Activated CD8-positive, alpha-beta memory T cell treated with anti-CD3 and anti-CD28 coated beads, Interleukin-2, amount 10 ng/mL, durations not matched to agents 7 days and 5 days (primary cell): ENCODE measurements at places on chromosomes 2 and 18. TPM values are rescaled to one million over a fixed set of nuclear protein-coding genes. Genes with fewer than 3 reads are reported as not detected.

- no peak for DNase-seq
- no peaks in the 10 kb centered on the region for H3K27me3 ChIP-seq
- no peak overlapping the region for H3K27ac ChIP-seq
- no peak overlapping the region for H3K4me3 ChIP-seq
Measured at GRCh38 chr2:19185086-19185485, 173.3 kb downstream of the OSR1 start.

DNA sequence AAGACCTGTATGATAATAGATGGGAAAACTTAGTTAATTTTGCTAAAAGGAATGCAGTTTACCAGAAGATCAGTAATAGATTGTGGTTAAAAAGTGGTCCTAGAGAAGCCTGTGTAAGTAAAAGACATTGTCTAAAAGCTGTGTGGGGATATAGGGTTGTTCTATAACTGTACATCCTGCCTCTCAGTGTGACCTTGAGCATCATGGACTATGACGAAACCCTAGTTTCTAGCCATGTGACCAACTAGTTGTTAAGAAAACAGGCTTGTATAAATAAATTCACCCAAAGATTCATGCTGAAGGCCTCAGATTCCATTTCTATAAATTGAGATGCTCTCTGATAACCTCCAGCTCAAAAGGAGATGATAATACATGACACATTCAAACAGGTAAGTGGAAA is 160.7 kb downstream of the IKZF2 start:
- no peak overlapping the region for H3K4me3 ChIP-seq
- H3K27me3 ChIP-seq = no peaks in the 10 kb centered on the region
- no peak overlapping the region for H3K27ac ChIP-seq
- H3K36me3 ChIP-seq = peaks cover 3% of the 10 kb centered on the region
- no peaks in the 10 kb centered on the region for H3K4me1 ChIP-seq
- no peak for DNase-seq

DNA sequence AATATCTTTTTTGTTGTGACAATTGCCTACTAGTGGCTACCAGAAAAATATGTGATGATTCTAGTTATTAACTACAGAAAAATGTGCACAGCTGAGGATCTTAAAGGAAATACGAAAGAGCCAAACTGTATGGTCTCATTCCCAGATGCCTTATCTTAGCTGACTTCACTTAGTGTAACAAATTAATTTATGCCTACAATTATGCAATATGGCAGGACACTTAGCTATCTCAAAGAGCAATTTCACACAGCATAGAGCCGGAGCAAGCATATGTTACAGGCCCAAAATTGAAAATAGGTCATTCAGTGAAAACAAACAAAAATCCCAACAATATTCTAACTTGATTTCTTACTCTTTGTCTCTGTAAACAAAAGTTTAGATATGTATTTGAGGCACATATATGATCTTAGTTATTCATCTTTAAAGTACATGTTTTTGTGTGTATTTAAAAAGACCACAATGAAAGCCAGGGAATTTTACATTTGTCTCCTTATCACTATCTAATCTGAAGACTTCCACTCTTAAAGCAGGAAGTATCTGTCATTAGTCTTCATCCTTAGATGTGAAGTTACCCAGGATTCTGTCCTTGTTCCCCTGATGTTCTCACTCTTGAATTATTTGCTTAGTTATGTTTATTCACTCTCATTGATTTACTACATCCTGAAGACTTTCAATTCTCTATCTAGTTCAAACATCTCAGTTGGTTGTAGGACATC is 1579.0 kb upstream of the NXPH2 start:
- H3K27ac ChIP-seq = no peak overlapping the region
- DNase-seq = no peak
- no peaks in the 10 kb centered on the region for H3K36me3 ChIP-seq
- no peak overlapping the region for H3K4me3 ChIP-seq
- H3K4me1 ChIP-seq = no peaks in the 10 kb centered on the region

The CARF gene
- 11.5 TPM for total RNA-seq
